ENCODE measurements at places on chromosomes 4 and X. TPM values are rescaled to one million over a fixed set of nuclear protein-coding genes. Genes with fewer than 3 reads are reported as not detected.

DNA sequence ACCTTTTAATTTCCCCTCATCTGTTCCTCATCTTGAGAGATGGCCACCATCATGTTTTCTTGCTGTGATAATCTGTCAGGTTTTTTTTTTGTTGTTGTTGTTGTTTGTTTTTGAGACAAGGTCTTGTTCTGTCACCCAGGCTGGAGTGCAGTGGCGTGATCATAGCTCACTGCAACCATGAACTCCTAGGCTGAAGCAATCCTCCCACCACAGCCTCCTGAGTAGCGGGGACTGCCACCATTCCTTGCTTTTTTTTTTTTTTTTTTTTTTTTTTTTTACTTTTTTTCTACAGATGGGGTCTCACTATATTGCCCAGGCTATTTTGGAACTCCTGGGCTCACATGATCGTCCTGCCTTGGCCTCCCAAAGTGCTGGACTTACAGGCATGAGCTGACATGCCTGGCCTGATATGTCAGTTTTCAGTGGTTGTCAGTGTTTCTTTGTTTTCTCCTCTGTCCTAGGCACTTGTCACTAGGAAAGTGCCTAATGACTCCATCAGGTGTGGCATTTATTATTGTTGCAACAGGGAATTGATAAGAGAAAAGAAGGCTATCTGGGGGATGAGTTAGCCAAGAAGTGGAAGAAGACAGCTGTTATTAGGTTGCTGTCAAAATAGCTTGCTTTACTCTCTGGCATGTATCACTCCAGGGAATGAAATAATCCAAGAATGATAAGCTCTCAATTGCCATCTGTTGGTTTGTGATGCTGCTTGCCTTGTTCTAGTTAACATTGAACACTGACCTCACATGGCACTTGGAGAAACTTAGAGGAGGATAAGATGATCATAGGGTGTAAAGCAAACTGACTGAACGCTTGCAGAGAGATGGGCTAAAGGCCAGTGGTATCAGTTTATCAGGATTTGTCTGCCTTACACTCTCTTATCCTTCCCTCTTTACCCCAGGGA, 41.7 kb downstream of the TMEM164 start:
- DNase-seq: no peak
- no peaks in the 10 kb centered on the region for H3K27me3 ChIP-seq

GRCh38 chrX:57655065-57655464, 25.0 kb downstream of the NLRP2B start:
- peaks cover 2% of the 10 kb centered on the region for H3K27me3 ChIP-seq
- no peaks in the 10 kb centered on the region for H3K4me1 ChIP-seq
- H3K4me3 ChIP-seq: no peak overlapping the region
- no peak overlapping the region for H3K27ac ChIP-seq
- DNase-seq: no peak

DNA sequence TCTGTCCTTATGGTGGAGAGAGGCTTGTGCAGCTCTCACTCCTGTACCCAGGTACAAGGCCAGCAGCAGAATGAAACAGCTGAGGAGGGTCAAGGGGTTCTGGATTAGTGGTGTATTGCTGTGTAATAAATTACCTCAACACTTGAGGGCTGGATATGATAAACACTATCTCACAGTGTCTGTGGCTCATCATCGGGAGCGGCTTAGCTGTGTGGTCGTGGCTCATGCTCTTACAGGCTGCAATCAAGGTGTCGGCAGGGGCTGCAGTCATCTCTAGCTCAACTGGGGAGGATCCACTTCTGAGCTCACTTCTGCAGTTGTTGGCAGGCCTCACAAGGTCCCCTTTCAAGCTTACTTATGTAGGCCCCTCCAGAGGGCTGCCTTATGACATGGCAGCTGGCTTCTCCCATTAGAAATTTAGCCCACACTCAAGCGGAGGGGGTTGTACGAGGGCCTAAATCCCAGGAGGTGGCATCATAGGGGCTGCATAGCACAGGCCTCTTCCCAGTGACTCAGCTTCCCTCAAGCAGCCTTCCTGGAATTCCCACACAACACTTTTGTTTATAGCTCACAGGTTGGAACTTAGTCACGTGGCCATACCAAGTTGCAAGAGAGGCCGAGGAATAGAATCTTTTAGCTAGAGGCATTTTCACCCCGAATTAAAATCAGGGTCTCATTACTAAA, 148.2 kb upstream of the RPS6KA3 start:
- no peak overlapping the region for H3K4me3 ChIP-seq
- no peaks in the 10 kb centered on the region for H3K4me1 ChIP-seq
- no peak overlapping the region for H3K27ac ChIP-seq
- no peaks in the 10 kb centered on the region for H3K36me3 ChIP-seq
- DNase-seq: no peak
- H3K27me3 ChIP-seq: no peaks in the 10 kb centered on the region

- no peak for DNase-seq
- H3K36me3 ChIP-seq: no peaks in the 10 kb centered on the region
- H3K4me3 ChIP-seq: no peak overlapping the region
- H3K27me3 ChIP-seq: no peaks in the 10 kb centered on the region
- H3K4me1 ChIP-seq: no peaks in the 10 kb centered on the region
- no peak overlapping the region for H3K27ac ChIP-seq
These were observed 87.6 kb downstream of the HHIP start for GRCh38 chr4:144733566-144733965.

DNA sequence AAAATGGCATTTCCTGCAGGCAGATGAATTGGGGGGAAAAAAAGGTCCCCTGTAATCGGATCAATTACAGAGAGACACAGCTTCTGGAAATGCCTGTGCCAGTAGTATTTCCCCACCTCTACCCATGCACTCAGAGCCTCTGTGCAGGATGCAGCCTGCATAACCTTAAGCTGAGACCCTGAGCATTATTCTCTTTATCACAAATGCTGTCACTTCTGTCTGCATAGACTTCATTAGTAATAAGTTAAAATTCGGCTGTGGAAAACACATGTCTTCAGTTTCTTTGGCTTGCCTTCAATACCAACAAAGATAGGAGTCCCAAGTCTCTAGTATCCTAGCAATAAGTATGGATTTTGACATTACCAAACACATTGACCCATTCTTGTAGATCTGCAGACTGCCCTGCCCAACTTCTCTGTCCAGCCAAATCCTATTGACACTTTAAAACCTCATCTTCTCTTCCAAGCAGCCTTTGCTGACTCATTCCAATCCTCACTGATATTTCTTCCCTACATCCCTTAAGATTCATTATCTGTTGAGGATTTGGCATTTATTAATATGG, 70.8 kb downstream of the LUZP4 start:
- no peak overlapping the region for H3K27ac ChIP-seq
- H3K4me3 ChIP-seq: no peak overlapping the region
- no peaks in the 10 kb centered on the region for H3K4me1 ChIP-seq
- H3K36me3 ChIP-seq: no peaks in the 10 kb centered on the region
- H3K27me3 ChIP-seq: no peaks in the 10 kb centered on the region

DNA sequence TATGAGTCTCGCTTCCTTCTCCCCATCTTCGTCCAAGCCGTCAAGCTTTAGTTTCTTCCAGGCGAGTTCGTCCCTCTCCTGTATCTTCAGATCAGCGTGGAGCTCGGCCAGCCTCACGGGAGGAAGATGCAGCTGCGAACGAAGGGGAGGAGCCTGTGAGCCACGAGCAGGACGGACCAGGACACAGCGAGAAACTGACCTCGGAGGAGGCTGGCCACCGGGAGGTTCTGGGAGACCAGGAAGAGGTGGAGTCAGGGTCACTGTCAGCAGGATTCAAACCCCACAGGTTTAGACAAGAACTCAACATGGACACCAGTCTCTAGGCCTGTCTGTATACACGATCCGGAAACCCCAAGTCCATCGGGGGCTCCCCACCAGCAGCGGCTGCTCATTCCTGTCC, 7.3 kb downstream of the LRPAP1 start:
- H3K36me3 ChIP-seq: peaks cover 11% of the 10 kb centered on the region
- H3K27me3 ChIP-seq: no peaks in the 10 kb centered on the region
- H3K27ac ChIP-seq: no peak overlapping the region
- peaks cover 5% of the 10 kb centered on the region for H3K4me1 ChIP-seq
- no peak overlapping the region for H3K4me3 ChIP-seq

DNA sequence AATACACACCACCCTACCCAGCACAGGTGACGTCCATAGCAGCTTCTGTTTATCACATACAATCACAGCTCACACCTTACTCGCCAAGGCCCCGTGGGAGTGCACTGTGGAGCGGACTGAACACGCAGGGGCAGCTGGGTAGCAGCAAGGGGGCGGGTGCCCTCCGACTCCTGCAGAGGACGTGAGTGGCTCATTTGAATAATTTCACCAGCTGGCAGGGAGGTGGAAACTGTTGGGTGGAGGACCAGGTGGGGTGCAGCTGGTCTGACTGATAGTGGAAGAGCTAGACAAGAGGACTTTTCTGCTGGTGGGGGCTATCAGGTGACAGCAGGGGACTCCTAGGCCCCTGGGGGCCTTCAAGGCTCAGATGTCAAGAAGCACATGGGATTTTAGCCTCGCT, 16.3 kb downstream of the MAN2B2 start:
- H3K27me3 ChIP-seq: no peaks in the 10 kb centered on the region
- peaks cover 5% of the 10 kb centered on the region for H3K36me3 ChIP-seq
- H3K4me1 ChIP-seq: no peaks in the 10 kb centered on the region

DNA sequence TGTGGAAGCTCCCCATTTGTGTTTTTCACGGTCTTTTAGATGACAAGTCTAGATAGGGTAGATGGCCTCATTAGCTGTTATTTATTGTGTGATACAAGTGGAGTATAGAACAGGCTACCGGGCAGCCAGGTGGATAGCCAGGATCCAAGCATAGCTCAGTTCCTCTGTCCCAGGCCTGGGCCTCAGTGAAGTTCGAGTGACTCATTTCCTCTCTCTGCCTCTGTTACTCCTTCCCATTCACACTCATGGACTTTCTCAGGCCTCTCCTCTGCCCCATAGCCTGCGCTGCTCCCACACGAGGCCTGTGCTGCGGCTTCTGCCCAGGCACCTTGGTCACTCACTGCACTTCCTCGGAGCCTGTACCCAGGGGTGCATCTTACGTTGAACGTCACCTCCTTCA, 54.5 kb downstream of the TENM3 start:
- H3K36me3 ChIP-seq: no peaks in the 10 kb centered on the region
- no peak overlapping the region for H3K4me3 ChIP-seq
- H3K27ac ChIP-seq: no peak overlapping the region
- no peaks in the 10 kb centered on the region for H3K4me1 ChIP-seq
- no peak for DNase-seq
- no peaks in the 10 kb centered on the region for H3K27me3 ChIP-seq

DNA sequence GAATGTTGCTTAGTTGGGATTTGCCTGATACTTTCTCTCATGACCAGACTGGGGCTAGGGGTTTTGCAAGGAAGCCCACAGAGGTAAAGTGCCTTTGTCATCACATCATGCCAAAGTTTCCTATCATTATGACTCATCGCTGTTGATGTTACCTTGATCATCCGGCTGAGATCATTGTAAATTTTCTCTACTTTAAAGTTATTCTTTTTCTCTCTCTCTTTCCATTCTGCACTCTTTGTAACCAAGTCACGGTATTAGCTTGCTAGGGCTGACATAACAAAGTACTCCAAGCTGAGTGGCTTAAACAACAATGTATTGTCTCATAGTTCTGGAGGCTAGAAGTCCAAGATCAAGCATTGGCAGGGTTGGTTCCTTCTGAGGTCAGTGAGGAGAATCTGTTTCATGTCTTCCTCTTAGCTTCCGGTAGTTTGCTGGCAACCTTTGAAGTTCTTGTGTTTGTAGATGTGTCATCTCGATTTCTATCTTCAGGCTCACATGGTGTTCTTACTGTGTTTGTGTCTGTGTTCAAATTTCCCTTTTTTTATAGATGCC, 113.0 kb downstream of the DTHD1 start:
- no peaks in the 10 kb centered on the region for H3K27me3 ChIP-seq
- H3K4me1 ChIP-seq: no peaks in the 10 kb centered on the region
- no peaks in the 10 kb centered on the region for H3K36me3 ChIP-seq
- H3K27ac ChIP-seq: no peak overlapping the region
- DNase-seq: peak; percentile 50
- H3K4me3 ChIP-seq: no peak overlapping the region

DNA sequence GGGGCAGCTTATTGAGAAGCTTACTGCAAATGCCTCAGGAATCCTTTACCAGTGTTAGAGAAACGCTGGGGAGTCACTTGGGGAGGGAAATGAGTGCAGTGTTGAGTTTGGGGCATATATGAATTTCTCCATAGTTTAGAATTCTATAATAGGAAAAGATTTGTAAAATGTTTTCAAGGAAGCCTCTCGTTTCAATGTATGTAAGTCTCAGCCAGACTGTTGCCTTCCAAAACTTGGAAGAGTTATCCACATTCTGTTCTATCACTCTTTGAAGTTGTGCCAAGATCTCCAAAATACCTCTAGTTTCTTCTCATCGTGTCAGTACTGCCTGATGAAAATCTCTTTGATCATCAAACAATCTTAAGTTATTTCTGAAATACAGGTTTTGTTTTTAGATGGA, 565 bp upstream of the LRCH2 start:
- H3K4me3 ChIP-seq: peak overlapping the region; percentile 52
- peaks cover 3% of the 10 kb centered on the region for H3K27me3 ChIP-seq
- H3K36me3 ChIP-seq: no peaks in the 10 kb centered on the region
- H3K27ac ChIP-seq: no peak overlapping the region
- no peaks in the 10 kb centered on the region for H3K4me1 ChIP-seq

DNA sequence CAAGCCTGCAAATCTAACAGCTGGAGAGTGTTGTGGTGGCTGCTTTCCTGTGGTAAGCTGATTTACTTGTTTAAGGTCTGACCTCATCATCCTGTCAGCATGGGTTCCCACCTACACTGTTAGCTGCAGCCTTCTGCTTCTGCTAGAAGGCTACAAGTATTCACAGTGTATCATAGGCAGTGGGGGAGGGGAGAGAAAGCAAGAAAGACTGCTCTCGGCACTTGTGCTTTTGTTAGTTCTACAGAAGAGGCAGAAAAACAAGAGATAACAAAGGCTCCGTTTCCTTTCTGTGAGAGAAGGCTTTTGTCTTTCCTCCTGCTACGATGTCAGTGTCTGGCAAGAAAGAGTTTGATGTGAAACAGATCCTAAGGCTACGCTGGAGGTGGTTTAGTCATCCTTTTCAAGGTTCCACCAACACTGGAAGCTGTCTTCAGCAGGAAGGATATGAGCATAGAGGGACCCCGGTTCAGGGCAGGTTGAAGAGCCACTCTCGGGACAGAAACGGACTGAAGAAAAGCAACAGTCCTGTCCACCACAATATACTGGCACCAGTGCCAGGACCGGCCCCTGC, at the start of gene KLHL4:
Gene KLHL4 (plus strand): TSS at position 232 of the 571 bp plus-strand sequence. CDS start 92 bp downstream, at position 324.
- H3K4me1 ChIP-seq: no peaks in the 10 kb centered on the region
- H3K36me3 ChIP-seq: no peaks in the 10 kb centered on the region
- peak within 1 kb of the TSS; percentile 2 for H3K27ac ChIP-seq
- DNase-seq: no peak

GRCh38 chrX:123918106-123918721, 43.3 kb upstream of the STAG2 start:
- no peak for DNase-seq
- H3K27ac ChIP-seq: no peak overlapping the region
- no peaks in the 10 kb centered on the region for H3K4me1 ChIP-seq
- no peak overlapping the region for H3K4me3 ChIP-seq

The SYNPO2 gene
- polyA plus RNA-seq: 25.3 TPM

The SLC34A2 gene
- 1.9 TPM for polyA plus RNA-seq

Data from small intestine (tissue), 16 donors.